Umbilical cord (tissue), 2 donors: ENCODE measurements at places on chromosomes 12 and 14. TPM values are rescaled to one million over a fixed set of nuclear protein-coding genes. Genes with fewer than 3 reads are reported as not detected.

ERP27 gene
- 0.24 TPM for total RNA-seq

GRCh38 chr12:6955108-6956020, 4.2 kb downstream of the PTPN6 start:
- no peak for DNase-seq

GRCh38 chr12:95940514-95940913, 1.9 kb downstream of the CCDC38 start:
- DNase-seq = no peak

ESPL1 gene
- 8.4 TPM for total RNA-seq

TCTN2 gene
- total RNA-seq = 9.9 TPM

DNA sequence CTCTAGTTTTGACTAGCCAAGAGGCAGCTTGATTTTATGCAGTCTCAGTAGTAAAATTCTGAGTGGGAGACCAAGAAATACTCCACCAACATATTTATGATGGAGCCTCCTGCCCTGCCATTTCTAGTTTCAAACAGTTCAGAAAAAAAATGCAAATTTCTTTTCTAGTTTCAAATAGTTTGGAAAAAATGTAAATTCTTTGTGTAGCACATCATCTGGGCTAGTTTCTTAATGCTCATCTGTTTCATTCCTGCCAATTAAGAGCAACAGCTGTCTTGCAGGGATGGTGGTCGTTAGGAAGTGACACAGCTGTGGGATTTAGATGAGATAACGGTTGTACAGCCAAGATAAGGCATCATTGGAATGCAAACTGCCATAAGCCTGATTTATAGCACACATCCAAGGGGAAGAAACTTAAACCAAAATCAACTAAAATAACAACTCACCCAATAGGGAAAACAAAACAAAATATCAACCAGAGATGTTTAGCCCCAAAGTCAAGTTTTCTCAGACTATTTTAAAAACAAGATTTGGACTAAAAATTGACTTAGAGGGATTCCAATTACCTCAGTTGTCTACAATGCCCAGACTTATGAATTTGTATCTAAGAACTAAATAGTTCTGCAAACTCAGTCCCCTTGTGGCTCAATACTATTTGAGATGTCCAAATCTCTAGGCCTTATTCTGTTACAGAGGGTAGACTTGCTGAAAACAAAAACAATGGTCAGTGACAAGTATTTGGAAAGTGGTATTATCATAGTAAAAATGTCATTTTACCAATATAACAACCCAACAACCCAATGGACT, 291.3 kb upstream of the ATP2B1 start:
- peak; percentile 64 for DNase-seq

GRCh38 chr12:58918469-58918844, 1.8 kb downstream of the LRIG3 start:
- no peak for DNase-seq

C12orf50 gene
- total RNA-seq = 9.1 TPM

GRCh38 chr14:101221549-101222160, 318.1 kb upstream of the RTL1 start:
- no peak for DNase-seq

C1QL4 gene
- total RNA-seq = 1.4 TPM

- no peak for DNase-seq
Observed at GRCh38 chr12:41497409-41497808, 309.3 kb downstream of the PDZRN4 start.

IAPP gene
- total RNA-seq = 1.4 TPM

- DNase-seq = no peak
Observed at GRCh38 chr12:18470251-18470650, 208.9 kb downstream of the PIK3C2G start.

GRCh38 chr12:20624718-20625117, 70.4 kb upstream of the SLCO1C1 start:
- peak; percentile 37 for DNase-seq

DTX1 gene
- total RNA-seq = 2.9 TPM

GRCh38 chr14:102500158-102500662, 9.4 kb downstream of the ANKRD9 start:
- peak; percentile 38 for DNase-seq

DNA sequence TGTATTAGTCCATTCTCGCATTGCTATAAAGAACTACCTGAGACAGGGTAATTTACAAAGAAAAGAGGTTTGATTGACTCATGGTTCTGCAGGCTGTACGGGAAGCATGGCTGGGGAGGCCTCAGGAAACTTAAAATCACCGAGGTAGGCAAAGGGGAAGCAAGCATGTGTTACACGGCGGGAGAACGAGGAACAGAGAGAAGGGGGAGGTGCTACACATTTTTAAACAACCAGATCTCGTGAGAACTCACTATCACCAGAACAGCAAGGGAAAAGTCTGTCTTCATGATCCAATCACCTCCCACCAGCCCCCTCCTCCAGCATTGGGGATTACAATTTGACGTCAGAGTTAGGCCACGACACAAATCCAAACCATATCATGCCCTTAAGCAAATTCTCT, 13.3 kb upstream of the MAX start:
- DNase-seq = no peak

VRTN gene
- 1.2 TPM for total RNA-seq

CFAP251 gene
- 15.9 TPM for total RNA-seq

DNA sequence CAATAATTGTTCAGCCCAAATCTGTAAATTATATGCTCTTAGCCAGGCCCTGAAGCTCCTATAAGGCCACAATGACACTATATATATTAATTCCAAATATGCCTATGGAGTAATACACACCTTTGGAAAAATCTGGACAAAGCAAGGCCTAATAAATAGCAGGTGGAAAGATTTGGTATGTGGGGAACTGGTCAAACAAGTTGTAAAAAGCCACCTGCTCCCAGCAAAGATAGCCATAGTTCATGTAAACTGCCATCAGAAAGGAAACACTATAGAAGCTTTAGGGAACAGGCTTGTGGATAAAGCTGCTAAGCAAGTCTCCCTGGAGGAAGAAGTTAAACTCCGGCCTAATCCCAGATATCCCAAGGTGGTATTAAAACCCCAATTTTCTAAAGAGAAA, 29.7 kb downstream of the PRMT8 start:
- DNase-seq = no peak

DNA sequence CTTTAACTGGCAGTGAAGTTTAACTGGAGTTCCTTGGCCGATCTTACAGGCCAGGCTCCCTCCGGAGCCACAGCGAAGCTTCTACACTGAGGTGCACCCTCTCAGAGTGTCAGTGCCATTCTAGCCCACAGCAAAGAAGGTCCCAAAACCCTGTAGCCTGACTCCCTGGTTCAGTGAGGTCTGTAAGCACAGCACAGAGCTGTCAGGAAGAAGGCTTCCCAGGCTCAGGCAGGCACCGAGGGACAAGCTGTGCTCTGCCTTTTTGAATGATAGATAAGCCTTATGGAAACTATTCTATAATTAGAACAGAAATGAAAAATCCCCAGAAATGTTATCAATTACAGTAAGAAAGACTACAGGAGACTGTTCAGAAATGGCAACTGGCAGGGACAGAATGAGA, 40.2 kb downstream of the MOK start:
- DNase-seq = no peak

DNA sequence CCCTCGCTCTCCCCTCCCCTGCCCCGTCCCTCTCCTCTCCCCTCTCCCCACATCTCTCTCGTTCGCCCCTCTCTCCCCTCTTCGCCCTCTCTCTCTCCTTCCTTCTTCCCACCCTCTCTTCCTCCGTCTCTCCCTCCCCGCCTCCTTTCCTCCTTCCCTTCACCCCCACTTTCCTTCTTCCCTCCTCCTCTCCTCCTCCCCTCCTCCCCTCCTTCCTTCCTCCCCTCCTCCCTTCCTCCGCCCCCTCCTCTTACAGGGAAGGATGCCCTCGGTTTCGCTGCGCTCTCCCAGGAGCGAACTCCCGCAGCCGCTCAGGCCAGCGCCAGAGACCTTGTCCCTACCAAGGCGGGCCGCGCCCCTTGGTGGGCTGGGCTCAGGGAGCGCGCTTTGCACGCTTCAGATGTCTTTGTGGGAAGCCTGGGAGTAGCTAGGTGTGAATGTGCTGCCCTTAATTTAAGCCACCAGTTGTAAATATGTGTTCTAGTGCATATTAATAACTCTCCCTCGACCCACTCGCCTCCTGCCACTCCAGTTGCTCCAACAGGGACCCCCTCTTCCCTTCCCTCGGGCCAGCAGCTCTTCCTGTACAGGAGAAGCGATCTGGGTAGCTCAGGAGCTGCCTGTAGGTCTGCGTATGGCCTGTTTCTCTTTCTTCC, 13.3 kb upstream of the MAP3K9 start:
- DNase-seq = peak; percentile 51

DNA sequence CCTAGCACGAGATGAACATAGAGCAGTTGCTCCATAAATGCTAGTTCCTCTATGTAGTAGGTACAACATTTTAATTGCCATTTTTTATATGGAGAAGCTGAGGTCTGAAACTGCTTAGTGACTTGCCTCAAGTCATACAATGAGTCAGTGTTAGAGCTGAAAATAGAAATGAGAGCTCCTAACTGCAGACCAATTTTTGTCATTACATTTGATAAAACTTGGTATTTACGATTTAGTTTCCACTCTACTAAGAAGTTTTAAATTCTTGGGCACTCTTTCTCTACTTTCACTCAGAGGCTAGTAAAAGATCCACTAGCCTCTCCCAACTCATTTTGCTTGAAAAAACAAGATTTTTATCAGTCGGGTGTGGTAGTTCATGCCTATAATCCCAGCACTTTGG, 8.1 kb upstream of the TMED10 start:
- DNase-seq = peak; percentile 54

DNA sequence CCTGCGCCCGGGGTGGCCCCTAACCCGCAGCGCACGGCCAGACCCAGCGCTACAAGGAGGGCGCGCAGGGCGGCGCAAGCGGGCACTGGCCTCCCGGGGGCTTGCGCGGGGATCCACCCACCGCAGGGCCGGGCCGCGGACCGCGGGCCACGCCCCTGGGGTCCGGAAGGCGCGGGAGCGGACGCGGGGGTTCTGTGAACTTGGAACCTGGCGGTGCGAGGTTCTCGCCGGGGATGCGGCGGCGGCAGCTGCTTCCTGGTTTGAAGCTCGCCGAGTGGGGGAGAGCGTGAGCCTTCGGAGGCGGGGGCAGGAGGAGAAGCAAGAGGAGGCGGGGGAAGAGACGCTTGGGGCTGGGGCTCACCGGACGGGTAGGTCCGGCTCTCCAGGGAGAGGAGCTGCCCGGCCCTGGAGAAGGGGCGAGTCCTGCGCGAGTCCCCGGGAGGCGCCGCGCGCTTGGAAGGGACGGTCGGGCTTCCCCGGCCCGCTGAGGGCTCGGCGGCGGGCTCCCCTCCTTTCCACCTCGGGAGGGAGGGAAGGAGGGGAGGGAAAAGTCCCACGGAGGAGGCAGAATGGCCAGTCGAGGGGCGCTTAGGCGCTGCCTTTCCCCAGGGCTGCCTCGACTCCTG, at the start of gene PRKCH:
PRKCH (plus strand) TSS at position 195 of the 626 bp plus-strand sequence. CDS start 523 bp downstream, outside the sequence.
- DNase-seq = peak; percentile 65

- peak; percentile 55 for DNase-seq
Observed at GRCh38 chr14:93619176-93619793, 169.0 kb downstream of the PRIMA1 start.

DMAC2L gene
- total RNA-seq = 19.3 TPM

DNA sequence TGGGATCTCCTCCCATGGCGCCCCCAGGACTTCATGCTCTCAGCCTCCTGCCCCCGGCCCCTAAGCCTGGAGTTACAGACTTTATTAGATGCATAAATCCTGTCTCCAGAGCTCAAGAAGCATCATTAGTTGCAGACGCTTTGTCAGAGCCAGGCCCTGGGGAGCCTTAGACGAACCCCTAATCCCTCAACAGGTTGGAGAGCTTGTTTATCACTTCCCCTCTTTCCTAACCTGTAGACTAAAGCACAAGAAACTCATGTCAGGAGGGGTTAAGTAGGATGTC, 260 bp upstream of the NPFF start:
- no peak for DNase-seq

DNA sequence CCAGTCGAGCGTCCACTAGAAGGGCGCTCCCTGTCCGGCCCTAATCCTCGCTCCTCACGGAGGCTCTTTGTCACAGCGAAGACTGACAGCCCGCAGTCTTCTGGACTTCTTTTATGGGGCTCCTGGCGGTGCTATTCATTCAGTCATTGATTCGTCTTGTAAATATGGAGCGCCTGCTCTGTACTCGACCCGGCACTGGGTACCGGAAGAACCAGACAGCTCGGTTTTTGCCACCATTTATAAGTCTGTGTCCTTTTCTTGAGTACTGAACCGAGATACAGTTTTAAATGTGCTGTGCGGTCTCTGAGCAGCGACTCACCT, 570 bp downstream of the DMAC2L start:
- no peak for DNase-seq

NOVA1 gene
- 51.5 TPM for total RNA-seq

DNA sequence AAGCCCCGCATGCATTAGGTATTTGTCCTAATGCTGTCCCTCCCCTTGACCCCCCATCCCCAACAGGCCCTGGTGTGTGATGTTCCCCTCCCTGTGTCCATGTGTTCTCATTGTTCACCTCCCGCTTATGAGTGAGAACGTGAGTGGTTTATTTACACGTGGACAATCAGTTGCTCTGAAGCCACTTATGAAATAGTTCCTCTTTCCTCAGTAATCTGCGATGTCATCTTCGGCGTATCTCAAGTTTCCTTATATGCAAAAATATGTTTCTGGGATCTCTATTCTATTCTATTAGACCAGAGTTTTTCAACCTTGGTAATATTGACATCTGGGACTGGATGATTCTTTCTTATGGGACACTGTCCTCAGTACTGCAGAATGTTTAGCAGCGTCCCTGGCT, 56.0 kb upstream of the DCD start:
- no peak for DNase-seq

GRCh38 chr12:82757656-82758055, 71.0 kb downstream of the TMTC2 start:
- peak; percentile 49 for DNase-seq

GRCh38 chr14:77109656-77110055, 11.6 kb downstream of the CIPC start:
- peak; percentile 42 for DNase-seq

GRCh38 chr12:63944586-63945228, 100.2 kb downstream of the SRGAP1 start:
- peak; percentile 25 for DNase-seq

GRCh38 chr12:41697161-41697560, 447.5 kb downstream of the GXYLT1 start:
- no peak for DNase-seq

CABP1 gene
- 3.9 TPM for total RNA-seq
